ENCODE measurements at places on chromosomes 6 and 20.

- no peak for DNase-seq
Measured at GRCh38 chr20:51139891-51140290, 117.0 kb upstream of the KCNG1 start.

- DNase-seq = no peak
Measured at GRCh38 chr6:142671791-142672190, 273.2 kb downstream of the HIVEP2 start.

DNA sequence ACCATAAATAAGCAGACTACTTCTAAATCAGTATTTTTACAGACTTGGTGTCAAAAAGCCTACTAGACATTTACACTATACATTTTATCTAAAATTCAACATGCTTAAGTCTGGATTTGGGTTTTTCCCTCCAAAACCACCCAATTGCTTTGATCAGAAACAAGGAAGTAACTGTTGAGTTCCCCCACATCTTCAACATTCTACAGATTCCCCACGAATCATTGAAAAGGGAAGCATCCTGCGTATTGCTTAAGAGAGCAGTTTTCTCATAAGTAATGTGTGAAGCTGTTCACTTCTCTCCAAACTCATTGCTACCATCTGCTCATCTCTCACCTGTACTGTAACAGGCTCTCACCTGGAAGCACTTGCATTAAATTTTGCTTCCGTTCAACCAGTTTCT lies 36.4 kb upstream of the RNF144B start:
- DNase-seq = no peak

- DNase-seq = no peak
Measured at GRCh38 chr20:62346398-62347150, 20.5 kb downstream of the LAMA5 start.

DNA sequence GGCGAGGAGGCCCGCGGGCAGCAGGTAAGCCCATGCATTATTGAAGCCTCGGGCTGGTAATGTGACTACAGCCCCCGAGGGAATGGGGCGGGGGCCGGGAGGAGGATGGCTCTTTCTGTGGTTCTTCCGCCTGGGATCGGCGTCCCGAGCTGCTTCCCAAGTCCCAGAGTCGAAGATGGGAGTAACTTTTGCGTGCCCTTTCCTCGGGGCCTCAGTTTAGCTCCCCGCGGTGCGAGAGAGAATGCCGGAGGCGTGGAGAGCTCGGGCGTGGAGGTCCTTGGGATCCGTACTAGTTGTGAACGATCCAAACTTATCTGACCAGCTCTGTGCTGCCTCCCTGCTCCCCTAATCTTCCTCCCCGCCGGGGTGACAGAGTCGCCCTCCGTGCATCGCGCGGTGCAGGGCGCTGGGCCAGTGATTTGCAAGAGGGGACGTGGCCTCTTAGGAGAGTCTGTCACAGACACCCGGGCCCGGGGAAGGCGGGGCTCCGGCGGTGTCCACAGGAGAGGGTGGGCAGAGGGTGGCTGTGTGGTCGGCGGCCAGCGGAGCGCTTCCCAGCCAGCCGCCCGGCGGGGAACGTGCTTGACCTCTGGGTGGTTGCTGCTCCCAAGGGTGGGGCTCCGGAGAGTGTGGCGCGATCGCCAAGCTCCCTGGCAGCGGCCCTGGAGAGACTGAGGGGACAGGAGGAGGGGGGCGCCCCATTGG lies 815 bp downstream of the UTRN start:
- peak; percentile 19 for DNase-seq

DNA sequence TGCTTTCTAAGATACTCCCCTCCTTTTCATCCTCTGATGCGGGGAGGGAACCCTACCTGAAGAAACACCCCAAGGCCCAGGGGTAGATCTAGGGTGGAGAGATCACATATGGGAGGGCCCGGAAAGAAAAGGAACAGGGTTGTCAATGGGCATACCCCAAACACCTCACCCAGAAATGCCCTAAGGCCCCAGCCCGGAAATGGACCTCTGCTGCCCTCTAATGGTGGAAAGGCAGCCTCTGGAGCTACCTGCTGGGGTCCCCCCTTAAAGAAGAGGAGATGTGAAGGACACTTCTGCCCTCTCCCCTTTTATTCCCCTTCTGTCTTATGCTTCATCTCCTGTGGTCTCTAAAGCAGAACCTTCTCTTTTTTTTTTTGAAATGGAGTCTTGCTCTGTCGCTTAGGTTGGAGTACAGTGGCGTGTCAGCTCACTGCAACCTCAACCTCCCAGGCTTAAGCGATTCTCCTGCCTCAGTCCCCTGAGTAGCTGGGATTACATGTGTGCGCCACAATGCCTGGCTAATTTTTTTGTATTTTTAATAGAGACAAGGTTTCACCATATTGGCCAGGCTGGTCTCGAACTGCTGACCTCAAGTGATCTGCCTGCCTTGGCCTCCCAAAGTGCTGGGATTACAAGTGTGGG lies 458 bp upstream of the ARMC12 start:
- DNase-seq = peak; percentile 71

- DNase-seq = no peak
Measured at GRCh38 chr6:128515550-128516513, 4.6 kb downstream of the PTPRK start.

DNA sequence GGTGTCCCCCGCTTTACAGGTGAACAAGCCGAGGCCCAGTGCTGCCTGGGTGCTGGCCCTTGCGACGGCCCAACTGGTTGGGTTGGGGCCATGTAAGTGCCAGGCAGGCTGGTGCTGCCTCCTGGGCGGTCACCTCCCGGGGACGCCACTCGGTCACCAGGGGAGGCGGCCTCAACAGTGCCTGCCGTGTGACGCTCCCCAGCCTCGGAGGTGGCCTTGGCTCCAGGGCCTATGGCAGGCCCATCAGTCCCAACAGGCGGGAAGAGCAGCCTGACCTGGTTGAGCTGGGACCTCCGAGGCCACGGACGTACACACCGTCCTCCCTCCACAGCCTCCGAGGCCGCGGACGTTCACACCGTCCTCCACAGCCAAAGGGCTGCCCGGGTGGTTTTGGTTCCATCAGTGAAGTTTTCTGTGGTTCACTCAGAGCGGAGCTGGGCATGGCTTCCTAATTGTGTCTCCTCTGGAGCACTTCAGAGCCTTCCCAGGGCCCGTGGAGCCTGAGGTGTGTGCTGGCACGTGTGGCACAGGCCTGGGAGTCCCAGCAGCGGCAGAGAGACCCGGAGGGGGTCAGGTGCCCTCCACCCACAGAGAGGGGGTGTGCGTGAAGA lies 19.3 kb upstream of the SLCO4A1 start:
- no peak for DNase-seq

- no peak for DNase-seq
Measured at GRCh38 chr6:150334790-150335783, 33.7 kb upstream of the IYD start.

DNA sequence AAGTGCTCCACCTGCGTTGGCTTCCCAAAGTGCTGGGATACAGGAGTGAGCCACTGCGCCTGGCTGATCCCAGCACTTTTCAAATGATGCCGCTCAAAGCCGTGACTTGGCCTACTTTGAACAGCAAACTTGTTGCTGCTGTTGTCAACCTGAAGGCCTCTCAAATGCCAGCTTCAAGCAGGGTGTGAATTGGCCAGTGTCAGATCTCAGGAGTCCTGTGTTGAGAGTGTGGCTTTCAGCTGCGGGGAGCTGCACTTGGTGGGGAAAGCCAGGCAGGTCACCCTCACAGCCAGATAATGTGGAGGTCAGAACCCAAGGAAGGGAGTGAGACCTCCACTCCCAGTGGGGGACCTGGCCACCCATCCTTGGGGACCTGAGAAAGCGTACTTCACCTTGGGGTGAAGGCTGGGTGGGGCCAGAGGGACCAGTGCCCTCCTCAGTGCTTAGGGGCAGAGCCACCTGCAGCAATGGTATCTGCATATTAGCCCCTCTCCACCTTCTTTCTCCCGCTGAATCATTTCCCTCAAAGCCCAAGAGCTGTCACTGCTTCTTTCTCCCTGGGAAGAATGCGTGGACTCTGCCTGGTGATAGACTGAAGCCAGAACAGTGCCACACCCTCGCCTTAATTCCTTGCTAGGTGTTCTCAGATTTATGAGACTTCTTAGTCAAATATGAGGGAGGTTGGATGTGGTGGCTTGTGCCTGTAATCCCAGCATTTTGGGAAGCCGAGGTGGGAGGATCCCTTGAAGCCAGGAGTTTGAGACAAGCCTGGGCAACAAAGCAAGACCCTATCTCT lies 19.1 kb upstream of the PANK2 start:
- no peak for DNase-seq

DNA sequence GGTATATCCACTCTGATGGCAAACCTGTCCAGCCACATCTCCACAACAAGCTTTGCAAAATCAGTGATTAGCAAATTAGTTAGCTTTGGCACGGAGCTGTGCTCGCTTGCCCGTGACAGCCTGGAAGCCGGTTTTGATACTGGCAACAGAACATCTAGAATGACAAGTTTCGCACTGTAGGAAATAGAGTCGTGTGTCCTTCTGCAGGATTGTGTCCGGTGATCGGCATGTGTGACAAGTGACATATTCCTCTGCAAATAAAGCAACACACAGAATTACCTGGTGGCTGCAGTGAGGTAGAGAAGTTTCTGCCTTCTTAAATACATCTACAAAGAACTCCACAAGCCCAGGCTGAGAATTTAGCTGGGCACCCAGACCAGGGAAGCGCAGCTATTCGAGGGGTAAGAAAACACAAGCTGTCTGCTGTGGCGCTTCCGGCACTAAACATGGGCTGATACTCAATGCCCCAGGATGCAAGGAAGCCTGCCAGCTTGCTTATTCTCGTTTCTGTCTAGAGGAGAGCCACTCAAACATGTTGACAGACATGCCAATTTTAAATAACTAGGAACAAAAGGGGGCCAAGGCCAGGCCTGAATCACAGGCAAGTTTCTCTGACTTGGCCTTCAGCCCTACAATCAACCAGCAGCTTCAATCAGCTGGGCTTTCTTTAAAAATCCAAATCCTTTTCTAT lies 22.2 kb downstream of the EIF2S2 start:
- DNase-seq = no peak

- DNase-seq = no peak
Measured at GRCh38 chr20:5784735-5785134, 34.5 kb downstream of the SHLD1 start.

DNA sequence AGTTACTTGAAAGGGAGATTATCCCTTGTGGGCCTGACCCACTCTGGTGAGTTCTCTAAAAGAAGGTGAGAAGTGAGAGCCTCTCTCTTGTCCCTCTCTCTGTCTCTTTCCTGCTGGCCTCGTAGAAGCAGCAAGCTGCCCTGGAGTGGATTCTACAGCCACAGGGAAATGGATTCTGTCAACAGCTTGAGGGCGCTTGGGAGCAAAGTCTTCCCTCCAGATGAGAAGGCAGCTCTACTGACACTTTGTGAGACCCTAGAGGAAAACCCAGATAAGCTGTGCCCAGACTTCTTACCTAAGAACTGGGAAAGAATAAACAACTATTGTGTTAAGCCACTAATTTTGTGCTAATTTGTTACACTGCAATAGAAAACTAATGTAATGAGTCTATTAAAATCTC lies 39.9 kb downstream of the ANKRD60 start:
- no peak for DNase-seq

- no peak for DNase-seq
Measured at GRCh38 chr6:111950661-111951496, 77.6 kb upstream of the FYN start.

GRCh38 chr6:113574147-113574546 lies 283.0 kb upstream of the MARCKS start:
- no peak for DNase-seq

GRCh38 chr6:166815629-166816028 lies 140.7 kb downstream of the RNASET2 start:
- DNase-seq = no peak

DNA sequence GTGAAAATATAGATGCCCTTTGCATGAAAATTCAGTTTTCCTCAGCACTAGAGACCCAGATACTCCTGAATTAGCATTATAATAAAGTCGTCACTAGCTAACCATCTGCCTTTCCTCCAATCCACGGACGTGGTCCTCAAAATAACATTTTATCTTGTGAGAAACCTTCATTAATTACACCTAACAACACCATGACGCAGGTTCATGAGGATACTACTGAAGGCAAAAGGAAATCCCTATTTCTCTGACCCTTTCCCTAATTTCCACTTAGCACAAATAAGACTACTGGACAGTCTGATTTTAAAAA lies 1.3 kb upstream of the PNISR start:
- no peak for DNase-seq

DNA sequence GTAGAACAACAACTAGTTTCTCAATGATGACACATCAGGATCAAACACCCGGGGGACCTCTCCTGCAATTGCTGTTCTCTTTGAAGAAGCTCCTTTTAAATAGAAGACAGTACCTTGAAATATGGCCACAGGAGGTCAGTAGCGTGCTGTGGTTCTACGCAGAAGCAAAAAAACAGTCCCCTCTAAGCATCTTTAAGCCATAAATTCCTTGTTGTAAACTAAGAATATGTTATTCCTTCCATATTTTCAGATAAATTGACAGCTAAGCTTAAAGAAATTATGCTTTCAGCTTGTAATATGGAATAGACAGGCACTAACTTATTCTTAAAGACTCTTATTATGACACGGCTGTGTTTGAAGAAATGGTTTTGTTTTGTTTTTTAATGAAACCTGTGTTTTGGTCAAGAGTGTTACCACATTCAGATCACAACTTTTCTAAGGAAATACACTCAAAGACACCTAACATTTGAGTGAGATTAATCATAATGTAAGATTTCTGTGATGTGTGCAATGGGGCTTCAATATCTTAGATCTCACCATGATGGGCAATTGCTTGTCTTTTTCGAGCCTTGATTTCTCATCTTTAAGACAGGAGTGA lies 49.7 kb upstream of the IL20RA start:
- DNase-seq = peak; percentile 36

- no peak for DNase-seq
Measured at GRCh38 chr20:3222635-3223600, 13.6 kb downstream of the ITPA start.

DNA sequence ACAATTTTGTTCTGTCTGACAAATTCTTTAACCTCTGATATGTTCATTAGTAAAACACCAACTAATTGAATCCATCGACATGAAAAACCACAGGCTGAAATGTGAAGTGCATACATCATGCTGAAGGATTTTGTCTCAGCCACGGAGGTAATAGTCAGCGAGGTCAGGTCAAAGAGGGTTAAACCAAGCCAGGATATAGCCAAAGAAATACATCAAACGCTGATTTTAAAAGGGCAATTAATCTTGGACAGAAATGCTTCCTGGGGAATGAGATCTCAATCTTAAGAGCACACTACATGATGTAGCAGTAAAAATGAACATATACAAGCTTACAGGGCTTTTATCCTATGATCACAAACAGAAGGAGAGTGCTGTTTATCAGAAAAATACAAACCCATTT lies 106.7 kb downstream of the PRDM1 start:
- DNase-seq = no peak

GRCh38 chr6:20217891-20218290 lies 5.6 kb upstream of the MBOAT1 start:
- DNase-seq = no peak

- DNase-seq = no peak
Measured at GRCh38 chr6:77292564-77293546, 170.4 kb downstream of the HTR1B start.

DNA sequence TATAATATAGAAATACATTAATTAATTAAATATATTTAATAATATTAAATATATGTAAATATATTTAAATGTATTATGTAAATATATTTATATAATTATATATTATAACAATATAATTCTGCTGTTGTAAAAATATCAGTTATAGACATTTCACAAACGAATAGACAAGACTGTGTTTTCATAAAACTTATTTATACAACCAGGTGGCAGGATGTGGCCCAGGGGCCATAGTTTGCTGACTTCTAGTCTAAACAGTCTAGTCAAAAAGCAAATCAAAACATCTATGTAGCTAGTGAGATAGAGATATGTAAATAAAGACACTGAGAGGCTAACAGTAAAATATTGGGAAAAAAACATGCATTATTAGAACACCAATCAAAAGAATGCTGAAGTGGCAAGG lies 136.4 kb downstream of the TBXT start:
- no peak for DNase-seq

- no peak for DNase-seq
Measured at GRCh38 chr6:149840345-149841075, 23.6 kb downstream of the LRP11 start.
